ENCODE measurements at places on chromosomes 7 and 10.

DNA sequence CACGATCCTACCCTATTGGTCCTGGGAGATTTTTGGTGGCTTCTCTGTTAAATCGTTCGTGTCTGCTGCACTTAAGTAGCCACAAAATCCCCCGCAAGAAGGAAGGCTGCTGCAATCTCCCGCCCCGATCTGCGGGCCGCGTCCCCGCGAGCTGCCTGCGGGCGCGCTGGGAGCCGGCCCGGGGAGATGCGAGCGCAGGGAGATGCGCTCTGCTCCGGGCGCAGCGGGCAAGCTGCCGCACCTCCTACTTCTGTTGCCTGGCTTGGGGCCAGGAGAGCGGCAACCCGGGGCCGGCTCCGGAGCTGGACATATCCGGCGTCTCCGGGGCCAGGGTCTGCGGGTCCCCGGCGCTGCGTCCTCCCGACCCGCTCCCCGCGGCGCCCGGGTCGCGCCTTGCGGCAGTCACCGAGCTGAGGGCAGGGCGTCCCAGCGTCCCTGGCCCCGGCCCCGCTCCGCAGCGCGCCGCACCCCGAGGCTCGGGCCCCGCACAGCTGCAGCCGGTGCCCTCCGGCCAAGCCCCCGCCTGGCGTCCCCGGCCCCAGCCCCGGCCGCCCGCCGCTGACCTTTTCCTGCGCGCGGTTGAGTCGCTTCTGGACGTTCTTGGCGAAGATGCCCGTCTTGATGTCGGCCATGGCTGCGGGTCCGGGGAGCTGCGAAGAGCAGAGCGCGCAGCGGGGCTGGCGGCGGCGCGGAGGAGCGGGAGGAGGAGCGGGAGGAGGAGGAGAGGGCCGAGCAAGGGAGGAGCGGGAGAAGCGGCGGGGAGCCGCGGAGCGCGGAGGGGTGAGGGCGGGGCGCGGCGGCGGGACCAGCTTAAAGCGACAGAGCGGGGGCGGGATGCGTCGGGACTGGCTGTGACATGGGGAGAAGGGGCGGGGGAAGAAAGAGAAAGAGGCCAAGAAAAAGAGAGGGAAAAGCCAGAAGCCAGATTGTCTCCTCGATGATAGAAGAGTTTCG lies at the start of gene AMPH:
TSS of gene AMPH (minus strand) at position 654 of the 954 bp plus-strand sequence. CDS start at position 632, 22 bp downstream.
- DNase-seq: no peak

DNA sequence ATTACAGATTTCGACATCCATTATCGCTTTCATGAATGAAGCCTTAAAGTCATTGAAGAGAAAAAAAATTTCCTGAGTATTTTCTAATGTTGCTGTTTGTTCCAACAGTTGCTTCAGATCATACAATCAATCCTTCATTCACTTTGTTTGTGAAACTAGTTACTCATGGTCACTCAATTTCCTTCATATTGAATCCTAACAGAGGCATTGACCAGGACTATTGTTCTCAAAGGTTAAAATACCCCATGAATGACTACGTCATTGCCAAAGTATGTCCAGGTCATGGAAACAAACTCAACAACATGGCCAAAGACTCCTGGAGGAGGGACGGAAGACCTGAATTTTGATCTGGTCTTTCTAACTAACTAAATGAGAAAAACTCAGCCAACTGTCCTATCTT lies 54.0 kb upstream of the ABCB5 start:
- DNase-seq: no peak

DNA sequence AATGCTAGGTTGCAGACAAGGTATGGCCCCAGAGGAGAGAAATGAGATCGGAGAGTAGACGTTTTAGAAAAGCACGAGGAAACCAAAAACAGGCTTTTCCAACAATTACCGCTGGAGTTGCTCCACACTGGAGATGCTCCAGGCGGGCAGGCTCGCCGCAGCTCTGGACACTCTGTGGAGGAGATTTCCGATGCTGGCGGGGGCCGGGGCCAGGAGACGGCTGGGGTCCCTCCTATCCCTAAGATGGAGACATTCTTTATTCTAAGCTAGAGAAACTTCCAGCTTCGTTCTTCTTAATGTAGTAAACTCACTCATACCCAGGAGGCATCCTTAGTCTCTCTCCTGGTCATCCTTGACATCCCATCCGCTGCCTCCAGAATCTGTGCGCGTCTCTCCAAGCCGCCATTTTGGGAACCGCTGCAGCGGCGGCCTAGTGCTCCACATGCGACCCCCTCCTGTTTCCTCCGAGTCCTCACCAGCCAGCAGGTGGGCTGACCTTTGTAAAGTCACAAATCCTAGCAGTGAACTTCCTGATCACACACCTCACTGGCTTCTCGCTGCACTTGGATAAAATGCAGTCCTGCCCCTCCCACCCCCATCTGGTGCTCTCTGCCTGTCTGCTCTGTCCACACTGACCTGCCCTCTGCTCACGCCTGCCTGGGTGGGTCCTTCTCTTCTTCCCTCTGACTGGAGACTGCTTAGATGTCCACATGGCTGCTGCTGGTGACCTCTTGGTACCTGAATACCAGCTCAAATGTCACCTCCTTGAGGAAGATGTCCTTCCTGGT lies 11.9 kb downstream of the PYROXD2 start:
- DNase-seq: no peak

DNA sequence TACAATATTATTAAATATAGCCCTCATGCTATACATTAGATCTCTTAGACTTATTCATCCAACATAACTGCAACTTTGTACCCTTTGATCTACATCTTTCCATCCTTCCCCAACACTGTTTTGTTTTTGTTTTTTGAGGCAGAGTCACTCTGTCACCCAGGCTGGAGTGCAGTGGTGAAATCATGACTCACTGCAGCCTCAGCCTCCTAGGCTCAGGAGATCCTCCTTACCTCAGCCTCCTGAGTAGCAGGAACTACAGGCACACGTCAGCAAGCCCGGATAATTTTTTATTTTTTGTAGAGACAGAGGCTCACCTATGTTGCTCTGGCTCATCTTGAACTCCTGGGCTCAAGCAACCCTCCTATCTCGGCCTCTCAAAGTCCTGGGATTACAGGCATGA lies 53.3 kb downstream of the NT5C2 start:
- DNase-seq: no peak
